Effector CD8-positive, alpha-beta T cell (primary cell): ENCODE measurements at places on chromosomes 1 and 21.

- DNase-seq: no peak
These were observed 104.6 kb downstream of the LYPLAL1 start for GRCh38 chr1:219278288-219278687.

DNA sequence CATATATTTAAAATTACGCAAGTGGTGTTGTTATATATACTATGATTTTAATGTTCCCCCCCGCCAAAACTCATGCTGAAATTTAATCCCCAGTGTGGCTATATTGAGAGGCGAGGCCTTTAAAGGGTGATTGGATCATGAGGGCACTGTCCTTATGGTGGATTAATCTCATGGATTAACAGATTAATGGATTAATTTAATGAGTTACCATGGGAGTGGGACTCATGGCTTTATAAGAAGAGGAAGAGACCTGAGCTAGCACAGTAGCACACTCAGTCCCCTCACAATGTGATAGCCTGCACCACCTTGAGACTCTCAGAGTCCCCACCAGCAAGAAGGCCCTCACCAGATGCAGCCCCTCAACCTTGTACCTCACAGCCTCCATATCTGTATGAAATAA is 34.8 kb downstream of the C1orf198 start:
- DNase-seq: no peak

- no peak for DNase-seq
These were observed at the start of gene ANKRD45 for GRCh38 chr1:173669491-173669941. Gene ANKRD45 (minus strand): TSS chr1:173669851. CDS start chr1:173659418, 10,433 bp downstream.

- no peak for DNase-seq
These were observed 457.8 kb upstream of the DAB1 start for GRCh38 chr1:57881639-57882038.

DNA sequence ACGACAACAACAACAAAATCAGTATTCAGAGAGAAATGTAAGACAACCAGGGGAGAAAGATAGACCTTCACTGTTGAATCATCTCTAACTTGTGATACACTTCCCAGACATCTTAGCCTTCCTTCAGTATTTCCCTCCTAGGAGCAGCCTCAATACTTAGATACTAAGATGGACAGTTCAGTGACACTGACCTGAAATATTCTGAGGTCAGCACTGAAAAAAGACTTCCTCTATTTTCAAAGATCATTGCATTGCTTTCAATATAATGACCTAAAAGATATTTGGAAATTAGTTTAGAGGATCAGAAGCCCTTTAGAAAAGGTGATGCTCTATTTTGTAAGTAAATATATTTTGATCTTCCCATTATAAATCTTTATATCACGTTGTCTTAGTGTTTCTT is 101.0 kb downstream of the MRPL39 start:
- DNase-seq: no peak

DNA sequence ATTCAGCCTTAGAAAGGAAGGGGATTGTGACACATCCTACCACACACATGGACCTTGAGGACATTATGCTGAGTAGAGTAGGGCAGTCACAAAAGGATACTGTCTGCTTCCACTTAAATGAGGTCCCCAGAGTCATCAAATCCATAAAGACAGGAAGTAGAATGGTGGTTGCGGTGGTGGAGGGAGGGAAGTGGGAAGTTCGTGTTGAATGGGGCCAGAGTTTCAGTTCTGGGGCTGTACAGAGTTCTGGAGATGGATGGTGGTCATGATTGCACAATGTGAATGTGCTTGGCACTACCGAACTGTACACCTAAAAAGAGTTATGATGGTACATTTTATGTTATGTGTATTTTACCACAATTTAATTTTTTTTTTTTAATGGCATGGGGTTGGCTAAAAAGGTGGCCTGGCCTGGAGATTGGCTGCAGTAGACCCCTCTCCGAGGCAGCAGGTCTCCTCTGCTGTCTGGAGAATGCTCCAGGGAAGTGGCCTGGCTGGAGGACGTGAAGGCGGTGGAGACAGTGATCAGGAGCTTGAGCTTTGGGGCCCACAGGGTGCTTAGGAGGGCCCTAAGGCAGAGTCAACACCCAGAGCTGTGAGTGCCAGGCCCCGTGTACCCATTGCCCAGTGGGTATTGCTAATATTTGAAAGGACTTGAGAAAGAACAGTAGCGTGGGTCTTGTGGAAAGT is 30.4 kb downstream of the IFNGR2 start:
- DNase-seq: no peak

GRCh38 chr1:4939266-4939665 is 284.9 kb downstream of the AJAP1 start:
- no peak for DNase-seq

DNA sequence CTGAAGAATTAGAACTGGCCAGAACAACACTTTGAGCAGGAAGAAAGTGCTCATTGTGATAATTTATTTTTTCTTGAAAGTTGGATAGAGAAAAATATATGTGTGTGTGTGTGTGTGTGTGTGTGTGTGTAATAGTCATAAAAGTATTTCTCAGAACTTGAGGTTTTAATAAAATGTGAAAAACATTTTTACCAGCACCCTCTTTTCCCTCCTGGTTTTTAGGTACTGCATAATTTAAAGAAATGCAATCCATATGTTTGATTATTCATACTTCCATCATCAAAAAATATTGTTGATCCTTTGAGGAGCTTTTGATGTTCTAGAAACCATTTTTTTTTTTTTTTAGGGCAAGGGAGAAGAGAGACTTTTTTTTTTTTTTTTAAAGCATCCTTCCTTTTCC is 66.8 kb upstream of the JUN start:
- DNase-seq: no peak

DNA sequence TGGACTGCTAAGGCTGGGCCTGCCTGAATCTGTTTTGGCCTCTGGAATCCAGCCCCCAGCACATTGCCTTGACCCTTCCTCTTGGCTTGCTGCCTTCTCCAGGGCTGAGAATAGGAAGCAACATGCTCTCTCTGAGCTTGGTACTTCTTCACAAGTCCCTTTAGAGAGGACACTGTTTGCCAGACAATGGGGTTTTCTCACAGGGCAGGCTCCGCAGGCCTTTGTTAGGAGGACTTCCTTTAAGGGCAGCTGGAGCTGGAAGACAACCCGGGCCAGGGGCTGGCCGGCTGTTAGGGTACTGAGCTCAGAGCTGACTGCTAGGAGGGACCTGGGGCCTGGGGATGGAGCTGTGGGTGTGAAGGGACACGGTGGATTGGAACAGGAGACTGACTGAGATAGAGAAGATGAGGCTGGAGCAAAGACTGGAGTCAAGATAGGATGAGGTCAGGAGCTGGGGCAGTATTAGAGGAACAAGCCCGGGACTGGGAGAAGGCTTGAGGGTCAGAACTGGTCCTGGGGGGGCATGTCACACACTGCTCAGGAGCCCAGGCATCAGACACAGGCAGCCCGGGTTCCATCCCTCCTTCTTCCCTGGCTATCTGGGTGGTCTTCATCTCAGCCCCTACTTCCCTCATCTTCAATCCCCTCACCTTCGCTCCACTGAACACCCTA is 5.4 kb upstream of the ALPL start:
- DNase-seq: no peak

DNA sequence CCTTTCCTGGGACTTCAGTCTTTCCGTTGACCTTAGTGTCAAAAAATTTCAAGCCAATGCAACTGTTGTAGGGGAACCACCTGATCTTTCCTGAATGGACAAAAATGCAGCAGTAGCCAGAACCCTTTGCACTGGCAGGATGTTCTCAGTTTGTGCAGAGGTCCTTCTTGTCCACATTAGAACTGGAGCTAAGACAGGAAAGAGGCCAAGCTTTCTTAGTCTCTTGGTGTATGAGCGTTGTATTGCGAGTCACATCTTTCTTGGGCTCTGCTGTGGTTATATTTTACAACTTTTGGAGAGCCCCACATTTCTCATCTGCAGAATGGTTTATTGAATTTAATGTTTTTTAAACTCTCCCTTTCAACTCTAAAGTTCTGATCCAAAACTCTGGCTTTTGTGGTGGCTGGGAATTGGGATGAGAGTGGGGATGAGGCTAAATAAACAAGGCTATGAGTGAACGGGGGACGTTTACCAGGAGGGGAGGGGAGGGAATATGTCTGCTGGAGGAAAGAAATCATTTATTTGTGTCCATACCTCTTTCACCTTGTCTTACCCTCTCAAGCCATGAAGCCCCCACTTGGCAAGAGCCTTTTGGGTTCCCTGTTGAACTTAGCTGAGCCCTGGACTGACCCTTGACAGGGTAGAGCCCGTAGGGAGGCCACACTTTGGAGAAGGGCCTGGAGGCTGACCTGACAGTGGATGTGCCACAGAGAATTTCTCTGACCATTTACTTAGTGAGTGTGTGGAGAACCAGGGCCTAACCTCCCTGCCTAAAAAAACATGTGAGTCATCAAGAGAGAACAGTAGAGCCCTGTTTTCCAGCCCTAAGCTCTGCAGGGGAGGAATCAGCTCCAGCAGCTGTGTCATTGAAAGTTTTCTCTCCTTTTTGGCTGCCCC is 586 bp downstream of the CHI3L2 start:
- no peak for DNase-seq

DNA sequence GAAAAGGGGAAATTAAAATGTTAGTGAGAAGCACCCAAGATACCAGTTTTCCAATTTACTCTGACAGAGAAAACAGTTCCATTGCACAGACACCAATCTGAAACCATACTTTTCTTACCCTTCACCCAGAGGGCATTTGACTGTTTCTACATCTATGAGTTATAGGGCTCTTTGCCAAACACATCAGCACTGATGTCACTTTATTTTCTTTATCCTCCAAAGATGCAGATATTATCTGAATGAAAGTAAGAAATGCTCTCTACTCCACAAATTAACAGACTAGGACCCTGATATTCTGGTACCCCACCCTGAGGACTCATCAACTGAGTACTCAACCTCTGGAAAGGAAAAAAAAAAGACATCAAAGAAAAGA is 24.2 kb upstream of the PEX19 start:
- no peak for DNase-seq

DNA sequence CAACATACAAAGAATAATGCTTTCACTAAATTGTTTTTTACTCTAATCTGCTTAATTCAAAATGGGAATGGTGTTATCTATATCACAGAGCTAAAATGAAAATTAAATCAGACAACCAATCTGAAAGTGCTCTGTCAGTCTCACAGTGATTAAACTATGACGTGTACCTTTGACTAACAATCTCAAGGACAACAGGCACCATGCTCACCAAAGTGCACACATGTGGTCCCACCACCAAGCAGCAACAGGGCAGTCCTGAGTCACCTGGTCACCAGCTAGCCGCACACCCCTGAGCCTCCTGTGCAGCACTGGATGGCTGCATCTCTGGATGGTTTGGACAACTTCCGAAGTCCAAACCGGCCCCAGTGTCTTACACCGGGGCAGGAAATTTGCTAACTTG is 54.5 kb upstream of the NADK start:
- no peak for DNase-seq

DNA sequence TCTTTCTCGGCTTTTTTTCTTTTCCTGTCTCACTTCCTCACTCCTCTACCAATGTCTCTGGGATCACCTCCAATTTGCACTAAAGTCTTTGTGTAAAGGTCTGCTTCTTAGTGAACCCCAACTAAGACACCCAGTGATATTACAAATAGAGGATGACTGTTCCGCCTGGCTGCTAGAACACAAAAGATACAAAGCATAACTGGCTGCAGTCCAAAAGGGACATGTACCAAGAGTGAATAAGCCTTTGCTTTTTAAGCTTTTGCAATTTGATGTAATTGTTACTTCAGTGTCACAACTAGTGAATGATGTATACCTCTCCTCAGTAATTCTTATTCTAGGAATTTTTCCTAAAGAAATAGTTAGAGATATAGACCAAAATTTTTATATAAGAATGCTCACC is 82.8 kb upstream of the BEND5 start:
- DNase-seq: no peak

DNA sequence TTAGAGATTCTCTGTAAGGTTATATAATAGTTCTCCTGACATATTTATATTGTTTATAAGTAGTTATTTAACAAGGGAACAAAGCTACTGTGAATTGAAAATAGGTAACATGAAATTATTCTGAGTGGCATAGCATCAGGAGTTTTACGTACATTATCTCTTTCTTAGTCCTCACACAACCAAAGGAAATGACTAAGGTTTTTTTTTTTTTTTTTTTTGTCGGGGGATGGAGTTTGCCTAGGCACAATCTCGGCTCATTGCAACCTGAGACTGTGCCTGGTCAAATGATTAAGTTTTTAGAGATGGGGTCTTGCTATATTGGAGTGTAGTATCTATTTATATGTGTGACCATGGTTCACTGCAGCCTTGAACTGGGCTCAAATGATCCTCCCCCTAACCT is 24.9 kb downstream of the TMED5 start:
- DNase-seq: no peak

DNA sequence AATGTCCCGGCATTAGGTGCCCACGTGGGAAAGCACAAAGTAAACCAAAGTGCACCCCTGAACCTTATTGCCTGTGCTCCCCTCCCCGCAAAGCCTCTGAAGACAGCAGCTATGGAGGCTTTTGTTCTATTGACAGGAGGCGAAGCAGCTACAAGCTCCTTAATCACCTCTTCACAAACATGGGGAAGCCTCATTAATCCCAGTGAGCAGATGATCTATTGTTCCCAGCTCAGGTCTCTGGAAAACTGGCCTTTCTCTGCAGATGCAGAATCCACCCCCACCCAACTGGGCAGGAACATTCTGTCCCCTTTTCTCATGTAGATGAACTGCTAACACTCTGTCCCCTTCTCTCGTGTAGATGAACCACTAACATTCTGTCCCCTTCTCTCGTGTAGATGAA is 190.5 kb upstream of the CSF3R start:
- DNase-seq: no peak

DNA sequence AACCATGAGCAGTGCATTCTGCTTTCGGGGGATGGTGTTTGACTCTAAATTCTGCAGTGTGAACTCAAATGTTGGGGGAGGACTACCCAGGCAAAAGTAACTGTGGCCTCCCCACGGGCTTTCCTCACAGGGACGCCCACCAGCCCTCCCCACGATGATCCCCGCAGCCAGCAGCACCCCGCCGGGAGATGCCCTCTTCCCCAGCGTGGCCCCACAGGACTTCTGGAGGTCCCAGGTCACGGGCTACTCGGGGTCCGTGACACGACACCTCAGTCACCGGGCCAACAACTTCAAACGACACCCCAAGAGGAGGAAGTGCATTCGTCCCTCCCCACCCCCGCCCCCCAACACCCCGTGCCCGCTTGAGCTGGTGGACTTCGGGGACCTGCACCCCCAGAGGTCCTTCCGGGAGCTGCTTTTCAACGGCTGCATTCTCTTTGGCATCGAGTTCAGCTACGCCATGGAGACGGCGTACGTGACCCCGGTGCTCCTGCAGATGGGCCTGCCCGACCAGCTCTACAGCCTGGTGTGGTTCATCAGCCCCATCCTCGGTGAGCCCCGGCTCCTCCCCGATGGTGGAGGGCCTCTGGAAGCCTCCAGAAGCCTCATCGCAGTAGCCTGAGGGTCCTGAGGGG is 6.4 kb downstream of the SLC45A1 start:
- no peak for DNase-seq

DNA sequence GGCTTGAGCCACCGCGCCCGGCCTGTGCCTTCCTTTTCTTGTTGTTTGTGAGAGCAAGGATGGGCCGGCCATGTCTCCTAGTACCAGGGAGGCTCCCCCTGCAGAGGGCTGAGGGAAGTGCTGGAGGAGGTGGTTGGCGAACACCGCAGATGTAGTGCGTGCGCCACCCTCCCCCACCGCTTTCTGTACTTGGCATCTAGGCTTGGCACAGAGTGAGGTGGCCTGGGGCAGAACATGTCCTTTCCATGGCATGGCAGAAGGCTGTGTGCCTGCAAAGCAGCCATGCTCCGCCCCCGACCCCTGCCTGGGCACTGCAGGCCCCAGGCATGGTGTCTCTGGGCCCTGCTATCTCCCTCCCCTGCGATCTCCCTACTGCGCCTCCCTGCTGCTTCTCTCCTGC is 30.7 kb downstream of the ALPL start:
- DNase-seq: no peak
